ENCODE measurements at places on chromosomes 7 and 10.

DNA sequence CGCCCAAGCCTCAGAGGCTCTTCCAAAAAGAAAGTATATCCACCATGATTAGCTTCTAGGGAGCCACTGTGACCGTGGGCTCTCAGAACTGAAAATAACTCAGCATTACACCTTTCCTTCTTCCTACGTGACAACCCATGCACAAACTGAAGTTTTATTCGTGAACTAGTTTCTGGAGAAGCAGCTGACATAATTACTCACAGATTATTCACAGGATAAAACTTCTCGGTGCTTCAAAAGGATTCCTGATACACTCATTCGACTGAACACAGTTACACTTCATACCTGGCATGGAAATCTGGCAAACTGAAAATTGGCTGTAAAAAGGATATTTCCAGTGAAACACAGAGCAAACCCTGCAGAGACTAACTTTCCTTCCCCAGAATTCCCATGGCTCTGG is 139.2 kb upstream of the PTER start:
- no peak for ATAC-seq

GRCh38 chr7:83983606-83984005 is 211.0 kb downstream of the SEMA3A start:
- no peak for ATAC-seq

DNA sequence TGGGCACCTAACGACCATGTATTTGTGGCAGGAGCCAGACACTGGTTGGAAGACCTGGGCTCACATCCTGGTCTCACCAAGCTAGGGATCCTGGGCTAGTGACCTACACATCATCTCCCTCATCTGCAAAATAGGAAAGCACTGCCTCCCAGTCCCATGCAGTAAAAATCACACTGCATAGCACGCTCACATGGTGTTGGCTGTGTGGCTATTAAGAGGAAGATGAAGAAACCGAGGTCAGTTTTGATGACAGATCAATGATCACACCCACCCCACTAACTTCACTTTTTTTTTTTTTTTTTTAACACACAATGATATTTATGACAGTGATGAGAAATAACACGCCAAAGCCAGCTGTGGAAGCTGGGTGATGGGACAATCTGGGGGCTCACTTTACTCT is 146.5 kb downstream of the RNF216 start:
- ATAC-seq = no peak

DNA sequence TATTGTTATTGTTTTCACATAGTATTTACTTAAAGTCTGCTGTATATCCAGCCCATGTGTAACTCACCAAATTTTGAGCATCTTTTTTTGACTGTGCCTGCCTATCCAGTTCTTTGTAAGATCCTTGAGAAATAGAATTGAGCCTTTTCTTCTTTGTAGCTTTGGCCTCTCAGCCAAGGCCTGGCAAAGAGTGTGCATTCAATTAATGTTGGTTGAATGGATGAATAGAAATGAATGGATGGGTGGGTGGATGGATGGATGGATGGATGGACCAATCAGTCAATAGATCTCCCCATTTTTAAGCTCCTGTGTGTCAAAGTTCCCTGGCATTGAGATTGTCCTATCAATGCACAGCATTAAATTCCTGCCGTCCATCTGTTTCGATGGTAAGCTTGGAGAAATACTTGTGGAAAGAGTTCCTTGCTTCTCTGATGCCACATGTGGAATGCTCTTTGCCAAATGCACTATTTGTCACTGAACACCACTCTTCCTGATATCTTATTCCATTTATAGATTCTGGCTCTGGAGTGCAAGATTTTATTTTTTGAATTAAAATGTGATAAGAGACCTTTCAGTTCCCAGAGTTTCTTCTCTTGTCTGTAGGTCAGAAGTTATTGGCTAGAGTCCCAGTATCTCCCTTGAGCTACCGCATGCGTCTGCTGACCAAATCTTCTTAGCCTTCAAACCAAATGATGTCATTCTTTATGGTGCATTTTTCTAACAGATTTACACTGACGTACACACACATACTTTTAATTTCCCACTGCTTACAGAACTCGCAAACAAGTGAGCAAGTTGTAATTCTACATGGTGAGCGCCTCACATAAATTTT is 20.7 kb upstream of the ADRB1 start:
- ATAC-seq = no peak

DNA sequence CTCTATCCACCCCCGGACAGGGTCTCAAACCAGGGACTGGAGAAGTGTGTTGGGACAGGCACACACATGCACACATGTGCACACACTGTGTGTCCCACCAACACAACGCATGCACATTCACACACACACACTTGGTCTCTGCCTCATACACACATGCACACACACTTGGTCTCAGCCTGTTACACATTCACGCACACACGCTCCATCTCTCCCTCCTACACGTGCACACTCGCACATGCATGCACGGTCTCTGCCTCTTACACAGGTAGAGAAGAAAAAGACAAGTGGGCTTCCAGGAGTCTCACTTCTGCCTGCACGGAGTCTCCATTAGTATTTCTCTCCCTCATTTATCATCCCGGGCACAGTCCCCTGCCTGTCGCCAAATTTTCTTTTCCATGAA is 171.2 kb downstream of the EBF3 start:
- ATAC-seq = no peak

GRCh38 chr10:50456719-50457118 is 167.0 kb downstream of the SGMS1 start:
- no peak for ATAC-seq

DNA sequence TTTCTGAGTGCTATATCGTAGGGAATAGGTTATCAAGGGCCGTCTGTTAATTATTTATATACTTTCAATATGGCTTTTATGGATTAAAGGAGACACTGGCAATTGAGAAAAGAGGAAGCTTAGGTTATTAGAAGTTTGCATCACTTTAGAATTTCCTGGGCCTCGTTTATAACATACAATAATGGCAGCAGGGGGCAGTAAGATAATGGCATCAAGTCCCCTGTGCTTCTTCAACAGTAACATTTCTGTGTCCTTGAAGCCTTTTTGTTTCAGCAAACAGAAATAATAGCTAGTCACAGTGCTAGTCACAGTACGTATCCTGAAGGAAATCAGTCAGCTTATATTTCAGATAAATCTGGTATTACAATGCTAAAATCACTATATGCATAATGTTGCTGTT is 41.9 kb downstream of the SPAM1 start:
- no peak for ATAC-seq

- ATAC-seq = no peak
These were observed 82.7 kb upstream of the SAMD8 start for GRCh38 chr10:75028748-75029147.

DNA sequence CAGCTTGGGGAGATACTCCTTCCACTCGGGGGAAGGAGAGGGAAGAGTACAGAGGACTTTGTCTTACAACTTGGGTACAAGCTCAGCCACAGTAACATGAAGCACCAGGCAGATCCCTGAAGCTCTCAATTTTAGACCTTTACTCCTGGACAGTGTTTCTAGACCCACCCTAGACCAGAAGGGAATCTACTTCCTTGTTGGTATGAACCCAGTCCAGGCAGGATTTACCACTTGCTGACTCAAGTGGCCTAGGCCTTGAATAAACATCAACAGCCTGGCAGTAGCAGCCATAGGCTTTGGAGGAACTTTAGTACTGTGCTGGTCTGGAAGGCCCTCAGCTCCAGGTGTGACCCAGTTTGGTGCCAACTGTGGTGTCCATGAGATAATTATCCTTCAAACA is 173.1 kb downstream of the ADRA2A start:
- ATAC-seq = no peak

DNA sequence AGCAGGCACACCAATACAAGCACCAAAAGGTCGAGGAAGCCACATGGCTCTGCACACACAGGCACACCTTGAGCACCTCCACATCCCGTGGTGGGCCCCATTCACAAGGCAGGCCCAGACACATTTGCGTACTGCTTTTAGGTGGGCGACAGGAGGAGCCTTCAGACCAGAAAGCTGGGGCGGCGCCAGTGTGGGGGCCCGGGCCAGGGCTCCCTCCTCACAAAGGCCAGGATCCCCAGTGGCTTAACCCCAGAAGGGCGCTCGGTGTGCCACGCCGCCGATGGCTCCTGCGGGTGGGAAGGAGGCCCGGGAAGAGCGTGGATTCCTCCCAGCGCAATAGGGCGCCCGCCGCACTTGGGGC is 2.8 kb upstream of the SMARCD3 start:
- no peak for ATAC-seq

- no peak for ATAC-seq
These were observed 62.3 kb upstream of the TMEM254 start for GRCh38 chr10:80015911-80016830.

- ATAC-seq = no peak
These were observed 25.4 kb upstream of the ST8SIA6 start for GRCh38 chr10:17479822-17480221.
